ENCODE measurements at places on chromosomes 13 and 19.

DNA sequence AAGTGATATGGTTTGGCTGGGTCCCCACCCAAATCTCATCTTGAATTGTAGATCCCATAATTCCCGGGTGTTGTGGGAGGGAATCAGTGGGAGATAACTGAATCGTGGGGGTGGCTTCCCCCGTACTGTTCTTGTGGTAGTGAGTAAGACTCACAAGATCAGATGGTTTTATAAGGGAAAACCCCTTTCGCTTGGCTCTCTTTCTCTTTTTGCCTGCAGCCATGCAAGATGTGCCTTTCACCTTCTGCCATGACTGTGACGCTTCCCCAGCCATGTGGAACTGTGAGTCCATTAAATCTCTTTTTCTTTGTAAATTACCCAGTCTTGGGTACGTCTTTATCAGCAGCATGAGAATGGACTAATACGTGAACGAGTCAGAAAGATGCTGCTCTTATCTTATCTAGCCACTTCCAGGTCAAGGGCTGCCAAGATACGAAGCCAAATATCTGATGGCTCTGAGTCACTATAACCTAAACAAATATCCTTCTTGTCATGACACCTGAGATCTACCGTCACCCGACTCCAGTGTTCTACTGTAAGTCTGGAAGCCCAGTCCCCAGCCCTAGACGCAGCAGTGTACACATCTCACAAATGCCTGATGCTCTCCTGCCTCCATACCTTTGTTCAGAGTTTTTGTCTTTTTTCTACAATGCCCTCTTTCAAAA, 45.9 kb downstream of the SLC15A1 start:
- peak; percentile 66 for DNase-seq

DNA sequence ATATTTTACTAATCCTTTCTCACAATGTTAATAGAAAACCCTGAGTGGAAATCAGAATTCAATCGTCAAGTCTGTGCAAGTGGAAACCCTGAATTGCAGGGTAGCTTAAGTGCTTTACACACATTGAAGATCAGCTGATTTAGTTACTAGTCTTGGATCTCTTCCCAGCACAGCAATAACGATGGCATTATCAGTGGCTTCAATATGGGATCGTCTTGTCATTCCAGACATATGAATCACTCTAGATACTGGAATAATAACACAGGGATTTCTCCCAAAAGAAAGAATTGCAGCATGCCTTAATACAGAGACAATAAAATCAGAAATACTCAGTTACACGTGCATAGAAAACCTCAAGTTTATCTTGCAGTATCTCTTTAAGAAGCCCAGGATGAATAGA, 12.6 kb upstream of the METTL21C start:
- DNase-seq: no peak

DNA sequence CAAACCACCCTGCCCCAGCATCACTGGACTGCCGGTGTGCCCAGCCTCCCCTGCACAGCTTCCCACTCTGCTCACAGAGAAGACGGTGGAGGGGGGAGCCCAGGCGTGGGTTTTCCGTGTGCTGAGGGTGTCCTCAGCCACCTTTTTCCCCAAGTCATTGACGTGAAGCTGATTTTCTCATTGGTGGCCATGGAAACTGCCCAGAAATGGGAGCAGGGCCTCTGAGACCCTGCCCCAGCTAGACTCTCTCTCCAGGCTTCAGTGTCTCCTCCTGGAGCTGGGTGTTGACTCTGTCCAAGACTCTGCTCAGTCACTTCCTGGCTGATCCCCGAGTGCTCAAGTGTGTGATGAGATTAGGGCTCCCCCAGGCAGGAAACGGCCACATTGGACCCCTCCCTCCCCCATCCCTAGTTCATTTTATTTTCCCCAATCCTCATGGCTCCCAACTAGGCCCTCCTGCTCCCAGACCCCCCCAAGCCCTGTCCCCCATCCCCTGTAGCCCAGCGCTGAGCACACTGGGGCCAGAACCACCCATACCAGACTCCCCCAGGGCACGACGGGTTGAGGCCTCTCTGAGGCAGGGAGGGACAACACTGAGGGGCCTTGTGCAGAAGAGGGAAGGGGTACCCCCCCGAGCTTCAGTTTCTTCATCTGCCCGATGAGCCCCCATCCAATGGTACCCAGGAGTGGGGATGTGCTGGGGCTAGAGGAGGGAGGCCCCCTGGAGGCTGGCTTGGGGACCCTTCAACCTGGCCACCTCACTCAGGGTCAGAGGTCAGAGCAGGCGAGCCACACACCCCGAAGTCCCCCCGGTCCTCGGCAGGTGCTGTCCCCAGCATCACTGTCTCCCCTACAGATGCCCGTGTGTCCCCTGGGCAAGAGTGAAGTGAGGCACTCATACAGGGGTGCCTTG, 1.2 kb upstream of the F2RL3 start:
- no peak for DNase-seq

- no peak for DNase-seq
Measured at GRCh38 chr13:23751195-23751594, 138.0 kb downstream of the MIPEP start.

DNA sequence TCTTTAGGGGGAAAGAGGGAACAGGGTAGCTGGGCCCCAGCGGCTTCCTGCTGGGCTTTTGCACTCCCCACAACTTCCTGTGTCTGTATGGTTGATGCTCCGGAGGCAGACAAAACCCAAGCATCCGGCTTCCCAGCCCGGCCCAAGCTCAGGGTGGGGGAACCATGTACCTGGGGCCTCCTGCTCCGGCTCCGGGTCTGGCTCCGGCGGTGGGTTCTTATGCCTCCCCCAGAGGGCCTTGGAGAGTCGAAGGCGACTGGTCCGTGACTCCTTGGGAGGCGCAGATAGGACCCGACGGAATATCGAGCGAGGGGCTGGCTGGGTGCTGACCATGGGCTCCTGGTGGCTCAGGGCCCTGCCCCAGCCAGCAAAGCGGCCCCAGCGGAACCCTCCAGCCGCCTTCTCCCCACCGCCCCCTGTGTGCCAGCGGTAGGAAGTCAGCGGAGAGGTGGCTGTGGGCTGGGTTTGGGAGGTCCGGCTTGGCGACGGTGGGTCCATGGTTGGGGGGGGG, 428 bp downstream of the RASAL3 start:
- no peak for DNase-seq

- DNase-seq: no peak
Measured at GRCh38 chr13:20353973-20354372, 121.9 kb upstream of the GJB6 start.

- peak; percentile 63 for DNase-seq
Measured at GRCh38 chr19:1066251-1066747, 668 bp upstream of the ARHGAP45 start.
